ENCODE measurements at places on chromosomes 11 and 22.

GRCh38 chr22:39244496-39245129, at the start of gene PDGFB:
Gene PDGFB, minus strand, starts transcription at chr22:39244982. Its CDS starts 1,019 bp downstream, at chr22:39243963.
- DNase-seq = no peak

DNA sequence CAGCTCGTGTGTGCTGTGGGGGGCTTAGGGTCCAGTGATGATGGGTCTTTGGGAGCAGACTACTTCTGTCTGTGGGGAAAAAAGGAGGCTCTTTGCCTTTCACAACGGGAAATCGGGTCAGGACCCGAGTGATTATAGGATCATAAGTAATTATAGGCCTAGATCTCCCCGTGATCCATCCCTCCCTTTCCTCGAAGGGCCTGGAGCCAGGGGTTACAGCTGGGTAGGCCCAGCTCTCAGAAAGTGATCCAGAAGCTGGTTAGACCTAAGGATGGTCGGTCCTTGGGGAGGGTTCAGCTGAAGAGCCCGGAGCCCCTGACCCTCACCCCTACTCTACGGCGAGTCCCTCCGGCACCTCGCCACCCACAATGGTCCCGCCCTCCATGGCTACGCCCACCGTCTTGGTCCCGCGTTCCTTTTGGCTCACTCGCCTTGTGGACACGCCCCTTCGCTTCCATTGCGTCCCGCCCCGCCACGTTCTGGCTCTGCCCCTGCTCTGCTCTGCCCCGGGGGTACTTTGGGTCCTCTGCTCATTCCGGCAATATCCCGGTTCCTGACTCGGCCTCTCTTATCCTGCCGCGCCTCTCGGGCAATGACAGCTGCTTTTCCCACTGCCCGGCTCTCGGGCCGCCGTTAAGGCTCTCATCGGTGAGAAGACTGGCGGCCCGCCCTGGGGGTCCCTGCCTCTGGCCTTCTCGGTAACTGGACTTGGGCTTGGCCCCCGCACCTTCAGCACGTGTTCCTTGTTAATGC, 5.0 kb downstream of the IGSF22 start:
- peak; percentile 87 for DNase-seq

DNA sequence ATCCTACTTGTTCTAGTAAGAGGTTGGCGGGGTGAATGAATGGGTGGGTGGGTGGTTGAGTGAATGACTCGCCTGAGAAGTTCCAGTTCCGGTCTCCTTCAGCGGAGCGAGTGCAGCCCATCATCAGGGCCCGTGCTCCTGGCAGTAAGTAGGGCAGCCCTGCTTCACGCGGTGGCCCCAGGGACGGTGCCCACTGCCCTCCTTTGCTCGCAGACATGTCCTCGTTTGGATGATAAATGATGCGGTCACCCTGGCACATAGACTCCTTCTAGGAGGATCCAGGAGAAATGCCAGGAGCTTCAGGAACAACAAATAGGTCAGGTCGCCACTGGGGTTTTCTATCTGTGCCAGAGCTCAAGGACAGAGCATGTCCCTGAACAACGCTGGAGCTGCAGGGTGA, 370.8 kb downstream of the CTTN start:
- DNase-seq = no peak

DNA sequence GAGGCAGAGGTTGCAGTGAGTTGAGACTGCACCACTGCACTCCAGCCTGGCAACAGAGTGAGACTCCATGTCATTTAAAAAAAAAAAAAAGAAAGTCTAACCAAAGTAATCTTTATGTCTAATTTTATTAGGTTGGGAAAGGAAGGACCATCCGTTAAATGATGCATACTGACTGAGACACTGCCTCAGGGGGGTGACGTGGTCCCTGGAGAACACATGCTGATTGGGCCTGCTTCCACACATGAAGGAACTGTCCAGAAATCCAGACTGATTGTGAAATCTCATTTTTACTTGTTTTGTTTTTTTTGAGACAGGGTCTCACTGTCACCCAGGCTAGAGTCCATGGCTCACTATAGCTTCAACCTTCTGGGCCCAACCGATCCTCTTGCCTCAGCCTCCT, 5.5 kb downstream of the SF3A1 start:
- DNase-seq = no peak

DNA sequence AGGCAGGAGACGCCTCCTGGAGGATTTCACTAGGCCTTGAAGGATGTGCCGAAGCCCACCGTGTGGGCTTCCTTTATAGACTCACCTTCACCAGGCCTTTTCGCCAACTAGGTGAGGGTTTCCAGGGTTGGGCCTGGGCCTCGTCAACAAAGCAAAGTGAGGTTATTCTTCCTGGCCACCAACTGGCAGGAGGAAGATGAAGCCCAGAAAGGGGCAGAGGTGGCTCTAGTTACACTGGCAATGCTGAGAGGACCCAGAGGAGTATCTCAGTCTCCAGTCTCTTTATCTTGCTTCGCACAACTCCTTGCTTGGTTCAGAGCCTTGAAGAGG, 404 bp upstream of the RELT start:
- DNase-seq = no peak

DNA sequence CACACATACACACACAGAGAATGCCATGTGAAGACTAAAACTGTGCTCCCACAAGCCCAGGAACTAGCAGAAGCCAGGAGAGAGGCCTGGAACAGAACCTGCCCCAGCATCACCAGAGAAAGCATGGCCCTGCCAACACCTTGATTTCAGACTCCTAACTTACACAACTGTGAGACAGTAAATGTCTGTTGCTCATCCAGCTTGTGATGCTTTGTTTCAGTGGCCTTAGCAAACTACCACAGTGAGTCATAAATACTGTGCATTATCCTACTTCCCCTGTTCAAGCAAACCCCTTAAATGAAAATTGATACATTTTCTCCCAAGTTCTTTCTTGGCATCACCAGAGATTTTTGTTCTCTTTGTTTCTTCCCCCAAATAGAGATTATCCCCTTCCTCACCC, 1539.4 kb upstream of the TENM4 start:
- DNase-seq = no peak

DNA sequence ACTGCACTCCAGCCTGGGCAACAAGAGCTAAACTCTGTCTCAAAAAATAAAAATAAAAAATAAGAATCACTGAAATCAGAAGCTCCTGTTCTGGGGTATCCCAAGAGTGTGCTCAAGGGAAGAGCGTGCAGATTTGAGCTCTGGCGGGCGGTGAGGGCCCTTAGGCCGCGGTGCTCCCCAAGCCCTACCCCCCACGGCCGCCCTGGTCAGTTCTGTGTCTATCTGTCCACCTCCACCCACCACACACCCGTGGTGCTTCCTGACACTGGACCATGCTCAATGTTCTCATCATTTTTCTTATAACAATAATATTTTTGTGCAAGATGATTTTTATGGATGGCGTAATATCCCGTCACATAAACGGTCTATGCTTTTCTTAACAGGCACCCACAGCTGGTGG, 71.1 kb downstream of the RTL6 start:
- DNase-seq = no peak

DNA sequence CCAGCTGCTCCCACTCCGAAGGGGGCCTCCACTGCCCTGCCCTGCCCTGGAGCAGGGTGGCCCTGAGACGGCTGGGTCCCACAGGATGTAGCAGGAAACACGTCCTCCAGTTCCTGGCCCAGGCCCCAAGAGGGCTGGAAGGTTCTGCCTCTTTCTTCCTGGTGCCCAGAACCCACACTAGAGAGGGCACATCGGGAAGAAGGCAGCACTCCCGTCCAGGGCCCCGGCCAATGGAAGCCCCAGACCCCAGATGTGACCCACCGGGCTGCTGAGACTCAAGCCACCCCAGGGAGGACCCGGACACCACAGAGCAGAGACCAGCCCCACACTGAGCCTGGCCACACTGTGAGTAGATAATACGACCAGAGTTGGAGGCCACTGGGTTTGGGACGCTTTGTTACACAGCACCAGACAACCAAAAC, 71.2 kb downstream of the CELSR1 start:
- no peak for DNase-seq

DNA sequence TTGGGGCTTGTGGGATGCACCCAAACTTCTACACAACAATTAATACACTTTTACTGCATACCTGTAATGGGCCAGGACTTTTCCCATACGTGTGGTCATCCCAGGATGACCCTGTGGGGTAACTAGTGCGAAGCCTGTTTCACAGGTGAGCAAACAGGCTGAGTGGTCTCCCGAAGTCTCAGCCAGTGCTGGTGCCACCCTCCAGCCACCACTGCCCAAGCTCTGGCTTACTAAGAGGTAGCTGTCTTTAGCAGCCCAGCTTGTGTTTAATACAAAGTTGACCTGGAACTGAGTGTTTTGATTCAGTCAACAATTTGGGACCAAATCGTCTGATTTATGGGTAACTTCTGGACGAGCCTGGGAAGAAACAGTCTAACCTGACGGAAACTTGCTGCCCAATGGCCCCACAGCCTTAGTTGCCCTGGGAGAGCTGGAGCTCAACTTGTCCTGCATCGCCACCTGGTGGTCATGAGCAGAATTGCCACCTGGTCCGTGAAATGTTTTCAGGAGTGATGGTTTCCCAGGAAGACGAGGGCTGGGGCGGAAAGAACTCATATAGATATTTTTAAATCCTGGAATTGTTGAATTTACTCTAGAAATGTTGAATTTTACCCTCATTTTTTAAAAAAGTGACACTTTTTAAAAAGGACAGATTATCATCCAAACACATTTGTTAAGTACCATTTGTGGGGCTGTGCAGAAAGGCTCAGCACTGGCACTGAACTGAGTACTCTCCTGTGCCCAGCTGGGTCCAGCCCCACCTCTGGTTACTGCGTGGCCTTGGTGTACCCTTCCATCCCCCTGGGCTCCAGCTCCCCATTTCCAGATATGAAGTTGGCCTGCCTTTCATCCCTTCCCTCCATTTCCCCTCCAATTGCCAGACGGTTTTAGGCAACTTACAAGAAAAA, 95.5 kb upstream of the PARVA start:
- DNase-seq = peak; percentile 85

DNA sequence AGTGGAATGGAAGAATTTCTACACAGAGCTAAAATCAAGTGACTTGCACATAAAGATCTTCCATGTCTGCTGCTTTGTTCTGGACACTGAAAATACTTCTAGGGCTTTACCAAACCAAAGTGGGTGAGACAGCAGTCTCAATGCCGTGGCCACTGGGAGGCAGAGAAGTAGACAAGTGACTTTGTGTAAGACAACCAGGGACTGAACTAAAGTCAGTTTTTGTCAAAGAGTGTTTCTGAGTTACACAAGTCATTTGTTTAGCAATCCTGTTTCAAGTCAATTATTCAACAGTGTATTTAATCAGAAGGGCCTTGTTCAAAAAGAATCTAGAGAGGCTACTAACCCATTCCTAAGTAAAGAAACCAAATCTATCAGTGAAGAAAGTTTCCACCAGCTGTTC, 46.6 kb downstream of the TCP11L1 start:
- DNase-seq = no peak

DNA sequence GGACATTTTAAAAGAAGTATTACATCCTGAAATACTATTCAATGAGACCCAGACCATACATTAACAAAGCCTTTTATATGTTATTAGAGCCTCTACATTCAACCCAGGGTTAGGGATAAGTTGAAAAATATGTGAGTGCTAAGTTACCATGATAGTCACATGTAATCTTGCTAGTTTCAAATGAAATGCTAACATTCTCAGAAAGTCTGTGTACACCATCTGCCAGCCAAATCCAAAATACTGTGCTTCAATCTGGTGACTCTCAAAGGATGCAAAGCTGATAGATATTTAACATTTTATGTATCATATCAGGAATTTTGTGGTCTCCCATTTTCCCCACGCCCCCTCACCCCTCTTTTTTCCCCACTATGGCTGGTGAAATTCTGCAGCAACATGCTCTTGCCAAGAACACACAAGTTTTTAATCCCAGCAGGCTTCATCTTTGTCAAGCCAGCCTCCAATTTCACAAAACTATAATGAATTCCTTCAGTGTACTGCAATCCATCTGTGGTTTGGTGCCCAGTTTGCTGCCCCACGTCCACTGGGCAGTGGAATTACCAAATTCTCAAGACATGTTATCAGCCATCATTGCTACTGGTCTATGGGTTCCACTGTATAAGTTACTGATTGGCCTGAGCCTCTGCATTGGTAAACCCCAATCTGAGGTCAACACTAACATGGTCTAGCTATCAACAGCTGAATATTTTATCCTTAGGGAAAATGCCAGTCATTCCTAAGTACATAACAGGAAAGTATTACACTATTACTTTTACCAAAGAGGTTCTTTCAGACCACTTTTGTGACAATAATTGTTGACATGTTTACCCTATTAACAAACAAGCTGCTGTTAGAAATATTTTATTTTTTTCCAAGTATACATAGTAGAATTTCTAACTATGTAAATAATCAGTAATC, 1.5 kb upstream of the PICALM start:
- no peak for DNase-seq

GRCh38 chr11:86735451-86736290, 63.3 kb upstream of the ME3 start:
- no peak for DNase-seq

DNA sequence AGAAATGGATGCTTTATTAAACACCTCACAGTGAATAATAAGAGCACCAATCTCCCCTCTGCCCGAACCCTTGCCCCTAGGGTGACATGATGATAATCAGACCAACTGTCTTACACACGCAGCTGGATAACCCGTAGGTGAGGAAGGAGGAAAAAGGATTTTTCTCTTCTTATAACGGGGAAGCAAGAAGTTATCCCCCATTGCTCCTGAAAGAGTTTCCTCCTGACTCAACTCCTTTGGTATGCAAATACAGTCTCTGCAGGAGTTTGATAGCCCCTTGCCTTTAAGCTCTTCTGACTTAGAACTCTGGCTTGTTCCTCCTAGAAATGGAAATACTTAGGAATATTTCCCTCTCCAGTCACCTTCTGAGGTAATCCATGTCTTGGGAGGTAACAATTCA, 455.8 kb downstream of the TMEM135 start:
- DNase-seq = no peak

DNA sequence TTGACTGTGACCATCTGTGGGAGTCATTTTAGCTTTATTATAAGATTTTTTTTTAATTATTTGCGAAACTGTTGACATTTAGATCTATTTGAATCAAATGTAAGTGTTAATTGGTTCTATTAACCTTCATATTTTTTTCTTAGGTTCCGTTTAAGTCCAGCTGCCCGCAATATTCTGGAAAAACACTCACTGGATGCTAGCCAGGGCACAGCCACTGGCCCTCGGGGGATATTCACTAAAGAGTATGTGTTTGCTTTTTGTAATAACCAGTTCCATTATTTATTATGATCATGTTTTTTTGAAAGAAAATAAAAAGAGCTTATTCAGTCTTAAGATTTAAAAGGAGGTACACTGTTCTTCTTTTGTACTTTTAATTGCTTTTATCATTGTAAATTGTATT, 43.9 kb downstream of the PDHX start:
- no peak for DNase-seq

GRCh38 chr11:57646194-57646798, 3.4 kb downstream of the YPEL4 start:
- DNase-seq = no peak
